T-helper 17 cell (primary cell): ENCODE measurements at places on chromosomes 5 and 9. TPM values are rescaled to one million over a fixed set of nuclear protein-coding genes. Genes with fewer than 3 reads are reported as not detected.

- no peak for DNase-seq
Observed at GRCh38 chr5:38456657-38457399, 99.6 kb downstream of the LIFR start.

- DNase-seq, result no peak
Observed at GRCh38 chr5:138927544-138927943, 52.4 kb upstream of the LRRTM2 start.

DNA sequence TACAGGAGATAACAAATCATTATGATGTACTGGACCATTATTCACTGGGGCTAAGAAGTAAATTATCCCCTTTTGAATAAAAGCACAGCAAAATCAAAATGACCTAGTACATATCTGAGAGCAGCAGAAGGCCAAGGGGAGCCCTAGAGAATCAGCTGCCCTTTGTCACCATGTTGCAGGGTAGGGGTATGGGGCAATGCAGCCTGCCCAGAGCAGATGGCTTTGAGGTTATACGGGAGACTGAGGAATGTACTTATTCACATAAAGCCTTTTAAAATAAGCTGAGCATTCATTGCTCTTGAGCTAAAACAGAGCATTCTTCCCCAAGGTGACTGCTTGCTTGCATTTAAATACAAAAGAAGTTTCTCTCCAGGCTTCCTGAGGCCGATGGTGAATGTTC is 2.6 kb upstream of the TNFAIP8 start:
- no peak for DNase-seq

DNA sequence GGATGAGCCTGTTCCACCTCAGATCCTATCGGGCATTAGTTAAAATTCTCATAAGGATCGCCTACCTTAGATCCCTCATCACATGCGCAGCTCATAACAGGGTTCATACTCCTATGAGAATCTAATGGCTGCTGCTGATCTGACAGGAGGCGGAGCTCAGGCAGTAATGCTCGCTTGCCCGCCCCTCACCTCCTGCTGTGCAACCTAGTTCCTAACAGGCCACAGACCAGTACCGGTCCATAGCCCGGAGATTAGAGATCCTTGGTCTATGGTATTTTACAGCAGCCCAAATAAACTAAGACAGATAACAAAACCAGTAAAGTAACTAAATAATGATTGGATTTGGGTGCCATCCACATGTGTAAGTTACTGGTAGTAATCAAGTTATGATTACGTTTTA is 17.5 kb downstream of the GOLPH3 start:
- no peak for DNase-seq

DNA sequence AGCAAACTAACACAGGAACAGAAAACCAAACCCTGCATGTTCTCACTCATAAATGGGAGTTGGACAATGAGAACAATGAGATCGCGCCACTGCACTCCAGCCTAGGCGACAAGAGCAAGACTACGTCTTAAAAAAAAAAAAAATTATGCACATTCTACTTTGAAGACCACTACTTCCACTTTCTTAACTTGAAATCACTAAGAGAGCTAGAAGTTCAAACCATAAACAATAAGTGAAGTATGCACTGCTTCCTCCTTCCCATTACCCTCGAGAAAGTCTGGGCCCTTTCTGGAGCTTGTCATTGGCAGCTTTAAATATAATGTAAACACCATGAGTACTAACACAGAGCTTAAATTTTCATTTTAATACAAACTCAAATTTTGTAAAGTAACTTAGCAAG is 94.9 kb downstream of the TLE1 start:
- no peak for DNase-seq

- DNase-seq, result no peak
Observed at GRCh38 chr9:97809666-97810344, 43.2 kb upstream of the FOXE1 start.

GRCh38 chr9:99919930-99920329 is 13.5 kb downstream of the STX17 start:
- DNase-seq, result no peak

- DNase-seq, result no peak
Observed at GRCh38 chr5:56639476-56639875, 175.9 kb upstream of the MAP3K1 start.

DNA sequence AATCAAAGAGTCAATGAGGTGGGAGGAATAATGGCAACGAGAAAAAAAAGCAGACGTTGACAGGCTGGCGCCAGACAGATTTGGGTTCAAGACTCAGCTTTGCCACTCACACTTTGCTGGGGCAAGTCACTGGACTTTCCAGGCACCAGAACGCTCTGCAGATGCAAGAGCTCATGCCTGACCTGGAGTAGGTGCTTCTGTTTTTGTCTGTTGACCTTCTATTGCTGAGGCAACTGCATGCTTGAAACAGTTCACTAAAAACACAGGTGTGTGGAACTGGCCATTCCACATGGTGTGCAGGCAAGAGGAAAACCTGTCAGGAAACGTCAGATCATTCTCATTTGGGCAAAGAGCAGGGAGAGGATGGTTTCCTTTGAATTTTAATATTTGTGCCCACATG is 161.2 kb upstream of the SMIM23 start:
- DNase-seq, result no peak

DNA sequence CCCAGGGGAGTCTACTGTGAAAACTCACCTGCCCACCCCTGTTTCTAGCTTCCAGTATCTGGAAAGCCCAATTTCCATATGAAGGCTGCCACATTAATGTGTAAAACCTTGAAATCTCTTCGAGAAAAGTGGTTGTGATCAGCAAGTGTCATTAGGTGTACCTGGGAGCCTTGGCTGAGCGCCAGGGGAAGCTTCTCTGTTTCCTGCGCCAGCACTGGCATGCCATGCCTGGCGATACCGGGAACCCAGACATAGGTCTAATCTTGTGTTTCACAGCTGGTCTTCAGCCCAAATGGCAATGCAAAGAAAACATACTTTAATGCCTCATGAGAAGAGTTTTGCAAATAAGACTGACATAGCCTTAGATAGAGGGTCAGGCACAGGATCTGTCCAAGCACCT is 101.6 kb downstream of the TENT4A start:
- DNase-seq, result no peak

The SOHLH1 gene
- not detected for total RNA-seq

The LHX6 gene
- total RNA-seq, result not detected

The SHC3 gene
- not detected for total RNA-seq

The RAB3C gene
- not detected for total RNA-seq

The FCN2 gene
- total RNA-seq, result not detected
